ENCODE measurements at places on chromosomes 5 and 9.

GRCh38 chr9:134345737-134346136 lies 19.5 kb downstream of the RXRA start:
- DNase-seq = no peak

GRCh38 chr5:34039398-34040157 lies 3.4 kb downstream of the C1QTNF3 start:
- DNase-seq = no peak

GRCh38 chr5:177086654-177087397 lies at the start of gene FGFR4:
TSS of gene FGFR4 (plus strand) at chr5:177086915. CDS start at chr5:177089603, 2,688 bp downstream.
- DNase-seq = peak; percentile 47

GRCh38 chr5:136022965-136023364 lies 5.8 kb upstream of the TGFBI start:
- no peak for DNase-seq

DNA sequence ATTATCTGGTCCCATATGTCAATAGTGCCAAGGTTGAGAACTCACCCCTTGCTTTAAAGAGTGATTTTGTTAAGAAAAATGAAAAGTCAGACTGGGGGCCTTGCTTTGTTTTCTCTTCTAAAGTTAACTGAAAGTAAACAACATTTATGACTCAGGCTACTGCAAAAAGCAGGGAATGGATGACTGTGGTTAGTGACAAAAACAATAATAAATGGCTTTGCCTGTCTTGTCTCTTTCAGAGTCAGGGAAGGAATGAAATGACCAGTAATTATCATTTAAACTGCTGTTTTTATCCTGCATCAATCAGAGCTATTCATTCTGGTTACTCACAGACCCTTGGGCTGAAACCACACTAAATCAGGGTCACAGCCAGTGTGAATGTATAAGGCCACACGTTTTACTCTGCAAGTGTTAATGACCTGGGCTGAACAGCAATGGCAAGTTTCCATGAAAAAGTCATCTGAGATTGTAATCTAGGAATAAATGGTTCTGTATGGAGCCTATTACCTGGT lies 112.2 kb downstream of the ZNF608 start:
- no peak for DNase-seq

GRCh38 chr5:14713476-14714390 lies 49.2 kb downstream of the OTULIN start:
- DNase-seq = no peak

DNA sequence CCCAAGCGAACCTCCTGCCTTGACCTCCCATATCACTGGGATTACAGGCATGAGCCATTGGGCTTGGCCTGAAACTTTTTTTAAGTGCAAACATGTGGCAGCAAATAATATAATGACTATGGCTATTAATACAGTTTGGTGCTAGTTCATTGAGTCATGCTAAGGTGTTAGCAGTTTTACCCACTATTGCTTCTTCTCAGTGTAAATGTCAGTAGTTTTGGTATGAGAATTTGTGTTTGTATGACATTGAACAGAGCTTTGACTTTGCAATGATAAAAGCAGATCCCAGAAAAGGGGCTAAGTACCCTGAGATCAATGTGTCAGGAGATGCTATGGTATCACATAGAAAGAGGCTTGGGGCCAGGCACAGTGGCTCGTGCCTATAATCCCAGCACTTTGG lies 67.2 kb downstream of the WDR41 start:
- no peak for DNase-seq

GRCh38 chr9:87513161-87513560 lies 15.5 kb downstream of the DAPK1 start:
- no peak for DNase-seq

DNA sequence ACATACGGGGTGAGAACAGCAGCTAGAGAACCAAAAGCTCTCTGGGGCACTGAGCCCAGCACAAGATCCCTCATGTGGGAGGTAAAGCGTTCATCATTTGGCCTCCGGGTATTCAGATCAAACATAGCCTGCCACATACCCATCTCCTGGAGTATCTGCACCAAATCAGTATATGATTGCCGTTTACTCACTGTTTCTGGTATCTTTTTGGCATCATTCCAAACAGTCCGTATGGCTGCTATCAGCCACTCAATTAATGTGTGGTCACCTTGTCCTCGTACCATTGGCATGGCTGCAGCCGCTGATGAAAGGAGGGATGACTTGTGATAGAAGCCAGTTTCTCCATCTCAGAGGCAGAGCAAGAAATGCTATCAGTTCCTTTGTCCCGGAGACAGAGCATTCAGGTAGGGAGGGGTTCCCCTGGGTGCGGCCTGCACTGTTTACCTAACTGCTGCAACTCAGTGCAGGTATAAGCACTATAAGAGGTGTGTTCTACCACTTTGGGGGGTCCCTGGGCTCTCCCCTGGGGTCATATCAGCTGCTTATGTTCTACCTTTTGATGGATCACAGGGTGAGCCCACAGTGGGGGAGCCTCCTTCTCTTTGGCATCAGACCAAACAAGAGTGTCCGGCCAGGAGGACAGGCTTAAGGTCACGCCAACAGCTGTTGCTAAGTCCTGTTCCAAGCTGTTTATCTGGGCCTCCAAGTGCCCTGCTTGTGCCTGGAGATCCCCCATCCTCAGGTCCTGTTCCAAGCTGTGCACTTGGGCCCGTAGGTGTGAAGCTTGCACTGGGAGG lies 9.4 kb downstream of the DMAC1 start:
- no peak for DNase-seq

GRCh38 chr9:76703270-76703669 lies 61.0 kb upstream of the PCA3 start:
- DNase-seq = no peak

DNA sequence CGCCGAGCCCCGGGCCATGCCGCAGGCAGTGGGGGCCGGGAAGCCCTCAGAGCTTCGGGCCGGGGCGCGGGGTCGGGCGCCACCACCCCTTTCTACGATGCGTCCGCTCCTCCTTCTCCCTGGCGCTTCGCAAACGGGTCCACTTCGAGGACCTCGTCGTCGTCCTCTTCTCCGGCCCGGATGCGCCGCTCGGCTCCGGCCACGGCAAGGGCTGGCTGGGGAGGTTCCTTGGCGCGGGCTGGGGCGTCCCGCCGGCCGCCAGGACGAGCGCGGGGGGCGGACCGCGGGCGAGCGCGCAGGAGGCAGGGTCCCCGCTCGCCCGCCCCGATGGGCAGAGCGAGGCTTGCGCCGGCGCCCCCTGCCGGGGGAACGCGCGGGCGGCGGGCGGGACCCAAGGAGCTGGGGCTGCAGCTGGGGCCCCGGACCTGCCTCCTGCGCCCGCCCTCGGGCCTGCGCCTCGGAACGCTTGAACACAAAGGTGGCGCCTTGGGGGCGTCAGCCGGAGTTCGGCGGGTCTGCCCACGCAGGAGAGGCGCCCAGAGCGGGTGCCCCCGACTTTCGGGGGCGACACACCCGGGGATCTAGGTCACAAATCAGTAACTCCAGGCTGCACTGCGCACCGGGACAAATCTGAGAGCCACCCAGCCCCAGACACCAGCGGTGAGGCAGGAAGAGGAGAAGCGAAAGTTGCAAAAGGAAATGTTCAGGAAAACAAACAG lies at the start of gene ROR2:
ROR2 (minus strand) TSS at position 283 of the 719 bp plus-strand sequence.
- DNase-seq = peak; percentile 14

DNA sequence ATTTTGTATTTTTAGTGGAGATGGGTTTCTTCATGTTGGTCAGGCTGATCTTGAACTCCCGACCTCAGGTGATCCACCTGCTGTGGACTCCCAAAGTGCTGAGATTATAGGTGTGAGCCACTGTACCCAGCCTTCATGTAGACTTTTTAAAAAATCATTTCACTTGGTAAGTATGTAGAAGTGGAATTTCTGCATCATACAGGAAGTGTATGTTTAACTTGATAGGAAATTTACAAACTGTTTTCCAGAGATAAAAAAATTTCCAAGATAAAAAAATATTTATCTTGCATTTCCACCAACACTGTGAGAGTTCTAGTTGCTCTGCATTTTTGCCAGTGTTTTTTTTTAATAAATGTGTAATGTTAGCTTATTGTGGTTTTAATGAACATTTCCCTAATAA lies 155.8 kb downstream of the ZNF608 start:
- no peak for DNase-seq

GRCh38 chr5:172439785-172440477 lies 14.4 kb downstream of the SH3PXD2B start:
- no peak for DNase-seq

- DNase-seq = no peak
These were observed 10.4 kb downstream of the TRIM14 start for GRCh38 chr9:98108531-98109031.

DNA sequence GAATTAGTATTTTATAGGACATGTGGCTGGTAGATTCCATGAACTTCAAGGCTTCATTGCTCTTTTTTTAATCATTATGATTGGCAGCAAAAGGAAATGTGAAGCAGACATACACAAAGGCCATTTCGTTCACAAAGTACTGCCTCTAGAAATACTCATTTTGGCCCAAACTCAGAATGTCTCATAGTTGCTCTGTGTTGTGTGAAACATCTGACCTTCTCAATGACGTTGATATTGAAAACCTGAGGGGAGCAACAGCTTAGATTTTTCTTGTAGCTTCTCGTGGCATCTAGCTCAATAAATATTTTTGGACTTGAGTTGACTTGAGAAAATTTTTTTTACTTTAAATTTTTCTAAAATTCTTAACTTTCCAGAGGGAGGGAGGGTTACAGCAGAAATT lies 12.4 kb downstream of the KCNV2 start:
- DNase-seq = no peak

- DNase-seq = no peak
These were observed 103.6 kb downstream of the PSAT1 start for GRCh38 chr9:78400496-78400895.

DNA sequence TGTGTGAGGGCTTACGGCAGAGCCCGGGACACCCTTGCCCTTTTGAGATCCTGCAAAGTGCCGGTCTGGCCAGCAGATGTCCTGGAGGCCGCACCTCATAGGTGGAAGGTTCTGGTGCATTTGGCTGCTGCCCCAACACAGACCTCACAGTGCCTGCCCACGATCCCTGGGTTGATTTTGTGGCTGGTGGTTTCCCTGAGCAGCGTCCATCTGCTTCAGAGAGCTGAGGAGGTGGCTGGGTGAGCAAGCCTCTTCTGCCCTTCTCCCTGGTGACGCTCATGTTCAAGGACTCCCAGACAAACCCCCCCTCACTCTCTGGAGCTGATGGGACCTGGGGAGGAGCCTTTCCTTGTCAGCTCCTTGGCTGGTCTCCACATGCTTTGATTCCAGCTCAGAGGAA lies 18.9 kb downstream of the BNIP1 start:
- DNase-seq = no peak

GRCh38 chr5:116289276-116289675 lies 204.5 kb downstream of the COMMD10 start:
- no peak for DNase-seq

- no peak for DNase-seq
These were observed 127.0 kb upstream of the GDNF start for GRCh38 chr5:37966871-37967270.

GRCh38 chr5:88518131-88519016 lies 249.7 kb upstream of the TMEM161B start:
- DNase-seq = no peak

DNA sequence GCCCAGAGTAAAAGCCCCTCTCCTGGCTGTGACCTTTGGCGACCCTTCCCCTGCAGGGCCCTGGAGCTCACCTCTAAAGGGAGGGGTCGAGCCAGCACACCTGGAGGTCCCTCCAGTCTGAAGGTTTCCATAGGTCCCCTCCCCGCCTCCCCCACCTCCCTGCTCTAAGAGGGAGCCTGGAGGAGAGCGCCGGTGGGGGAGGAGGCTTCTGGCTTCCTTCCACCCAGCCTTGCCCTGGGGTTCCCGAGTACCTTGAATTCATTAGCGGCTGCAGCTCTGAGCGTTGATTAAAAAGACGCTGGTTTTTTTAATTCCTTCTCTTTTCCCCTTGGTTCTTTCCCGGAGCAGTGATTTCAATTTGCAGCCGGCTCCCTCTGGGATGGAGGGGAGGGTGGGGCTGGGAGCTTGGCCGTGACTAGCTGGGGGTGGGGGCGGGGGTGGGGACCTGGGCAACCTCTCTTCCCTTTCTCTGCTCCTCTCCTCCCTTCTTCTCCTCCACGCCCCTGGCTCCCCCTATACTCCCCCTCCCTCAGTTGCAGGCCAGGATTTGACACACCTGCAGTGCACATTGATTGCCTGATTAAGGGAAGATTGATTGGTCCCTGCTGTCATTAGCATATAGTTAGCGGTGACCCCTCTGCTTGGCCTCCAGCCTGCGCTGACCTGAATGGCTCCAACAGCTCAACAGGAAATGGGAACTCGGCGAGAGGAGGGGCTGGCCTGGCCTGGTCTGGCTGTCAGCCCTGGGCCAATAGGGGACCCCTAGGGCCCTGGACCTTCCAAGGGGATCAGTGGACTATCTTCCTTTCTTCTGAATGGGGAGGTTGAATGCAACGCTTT lies 67.5 kb upstream of the RAPGEF1 start:
- no peak for DNase-seq

DNA sequence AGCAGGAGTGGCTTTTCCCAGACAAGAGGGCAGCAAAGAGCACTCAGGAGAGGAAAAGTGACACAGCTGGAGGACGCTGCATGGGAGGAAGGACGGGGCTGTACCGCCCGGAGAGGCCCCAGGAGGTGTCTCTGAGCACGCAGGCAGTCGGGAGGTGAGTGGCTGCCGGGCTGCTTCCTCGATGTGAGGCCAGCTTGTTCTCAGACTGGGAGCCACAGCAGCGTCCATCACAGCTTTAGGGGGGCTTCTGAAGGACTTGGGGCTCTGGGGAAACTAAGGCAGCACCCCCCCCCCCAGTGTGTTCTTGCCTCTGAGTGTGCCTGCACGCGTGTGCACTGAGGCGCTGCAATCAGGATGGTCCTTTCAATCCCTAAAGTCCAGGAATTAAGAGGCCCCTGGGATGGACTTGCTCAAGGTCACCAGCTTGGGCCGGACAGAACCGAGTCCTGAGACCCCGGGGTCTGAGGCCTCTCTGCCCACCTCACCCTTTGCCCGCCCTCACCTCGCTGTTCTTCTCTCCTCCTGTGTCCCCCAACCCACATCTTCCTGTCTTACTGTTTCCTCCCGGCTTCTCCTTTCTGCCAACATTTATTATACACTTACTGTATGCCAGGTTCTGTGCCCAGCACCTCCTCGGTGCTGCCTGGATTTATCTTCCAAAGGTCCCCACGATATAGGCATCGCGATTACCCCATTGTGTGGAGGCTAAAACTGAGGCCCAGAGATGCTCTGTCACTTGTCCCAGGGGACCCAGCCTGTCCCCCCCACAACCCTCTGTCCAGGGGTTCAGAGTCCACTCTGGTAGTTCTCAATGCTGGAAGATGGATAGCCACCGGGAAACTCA lies 32.9 kb downstream of the FAM163B start:
- no peak for DNase-seq

- no peak for DNase-seq
These were observed 18.9 kb downstream of the RALGPS1 start for GRCh38 chr9:126933334-126933980.

GRCh38 chr9:15136646-15137045 lies 170.4 kb downstream of the TTC39B start:
- DNase-seq = no peak

DNA sequence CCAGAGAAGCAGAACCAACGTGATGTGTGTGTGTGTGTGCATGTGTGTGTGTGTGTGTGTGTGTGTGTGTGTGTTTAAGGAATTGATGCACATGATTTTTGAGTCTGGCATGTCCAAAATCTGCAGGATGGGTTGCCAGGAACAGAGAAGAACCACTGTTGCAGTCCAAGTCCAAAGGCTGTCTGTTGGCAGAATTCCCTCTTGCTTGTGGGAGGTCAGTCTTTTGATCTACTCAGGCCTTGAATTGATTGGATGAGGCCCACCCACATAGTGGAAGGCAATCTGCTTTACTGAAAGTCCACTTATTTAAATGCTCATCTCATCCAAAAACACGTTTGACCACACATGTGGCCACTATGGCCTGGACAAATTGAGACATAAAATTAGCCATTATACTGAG lies 11.4 kb upstream of the TSC1 start:
- no peak for DNase-seq

GRCh38 chr5:121296356-121296755 lies 555.3 kb upstream of the FTMT start:
- no peak for DNase-seq

Measured in activated T-helper 1 cell treated with Interleukin-2 at 50 U/mL for 16 hours (primary cell).